ENCODE measurements at places on chromosomes 5 and 9.

DNA sequence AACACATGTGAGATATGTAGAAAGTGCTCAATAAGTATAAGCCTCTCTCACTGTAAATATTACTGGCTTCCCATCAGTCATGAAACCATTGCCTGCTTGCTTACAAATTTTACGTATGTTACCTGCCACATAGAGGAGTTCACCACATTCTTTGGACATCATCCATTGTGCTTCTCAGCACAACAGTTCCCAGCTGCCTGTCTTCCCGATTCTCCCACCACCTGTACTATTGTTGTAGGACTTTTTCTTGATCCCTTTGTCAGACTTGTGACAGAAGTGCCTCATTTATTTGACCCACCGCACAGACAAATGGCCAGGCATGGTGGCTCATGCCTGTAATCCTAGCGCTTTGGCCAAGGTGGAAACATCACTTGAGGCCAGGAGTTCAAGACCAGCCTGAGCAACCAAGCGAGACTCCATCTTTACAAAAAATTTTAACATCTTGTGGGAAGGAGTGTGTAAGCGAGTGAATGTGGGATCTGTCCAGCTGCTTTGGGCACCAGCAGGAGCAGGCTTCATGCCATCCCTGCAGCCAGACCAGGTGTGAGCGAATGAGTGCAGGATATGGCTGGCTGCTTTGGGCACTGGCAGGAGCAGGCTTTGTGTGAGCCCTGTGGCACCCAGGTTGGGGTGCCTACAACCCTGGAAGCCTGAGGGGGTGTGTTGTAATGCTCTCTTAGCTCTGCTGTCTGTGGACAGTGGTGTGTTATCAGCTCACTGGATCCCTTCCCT lies 139.9 kb upstream of the ELL2 start:
- no peak for DNase-seq

GRCh38 chr5:154087260-154087659 lies 48.5 kb downstream of the MFAP3 start:
- peak; percentile 59 for DNase-seq

GRCh38 chr9:105047742-105048041 lies 119.7 kb upstream of the ABCA1 start:
- DNase-seq: peak; percentile 49

DNA sequence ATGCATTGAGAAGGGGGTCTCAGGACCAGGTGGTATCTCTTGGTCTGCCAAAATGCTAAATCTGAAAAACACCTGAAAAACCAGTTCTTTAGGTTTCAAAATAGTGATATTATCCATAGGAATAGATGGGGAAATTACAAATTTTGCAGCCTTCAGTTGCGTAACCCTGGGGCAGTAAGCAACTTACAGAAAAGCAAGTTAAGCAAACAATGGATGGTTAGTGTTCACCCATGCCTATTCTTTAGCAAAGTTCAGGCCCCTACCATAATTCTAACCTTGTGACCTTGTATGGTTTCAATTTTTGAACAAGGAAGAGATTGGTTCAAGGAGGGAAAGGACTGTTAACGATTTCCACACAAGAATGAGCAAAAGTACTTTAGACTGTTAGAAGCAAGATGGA lies 24.5 kb downstream of the GLRX start:
- DNase-seq: no peak

DNA sequence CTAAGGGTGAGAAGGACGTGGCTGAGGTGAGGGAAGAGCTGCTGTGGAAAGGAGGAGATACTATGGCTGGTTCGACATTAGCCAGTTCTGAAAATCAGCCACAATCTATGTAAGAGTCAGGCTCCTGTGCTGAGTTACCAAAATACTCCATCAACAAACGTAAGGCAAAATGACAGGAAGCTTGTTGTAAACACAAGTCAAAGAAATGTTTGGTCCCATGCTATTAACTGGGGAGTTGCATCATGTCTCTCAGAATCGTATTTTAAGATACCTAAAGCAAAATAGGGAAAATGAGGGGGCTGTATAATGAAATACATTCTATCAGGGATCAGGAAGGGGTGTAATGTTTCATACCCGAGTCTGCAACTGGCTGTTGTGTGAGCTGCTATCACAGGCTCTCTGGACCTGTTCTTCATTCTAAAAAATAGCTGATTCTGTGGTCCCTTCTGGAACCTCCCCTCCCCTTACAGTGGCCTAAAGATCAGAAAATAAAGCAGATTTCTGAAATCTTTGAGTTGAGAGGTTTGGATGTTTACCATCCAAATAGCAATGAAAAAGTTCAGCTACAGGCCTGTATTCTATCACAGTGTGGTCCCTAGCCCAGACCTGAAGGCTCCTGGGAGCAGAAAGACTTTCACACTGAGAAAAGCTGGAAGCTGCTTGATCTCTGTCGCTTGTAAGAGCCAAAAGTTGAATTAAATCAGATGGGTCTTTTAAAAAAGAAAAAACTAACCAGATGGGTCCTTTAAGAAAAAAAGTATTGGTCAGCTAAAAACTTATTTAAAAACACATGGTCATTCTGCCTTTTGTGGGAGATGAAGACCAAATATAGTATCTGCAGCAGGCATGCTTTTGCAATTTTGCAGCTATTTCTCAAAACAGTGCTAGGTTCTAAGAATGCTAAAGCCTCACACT lies 97.8 kb upstream of the SMC5 start:
- DNase-seq: no peak

DNA sequence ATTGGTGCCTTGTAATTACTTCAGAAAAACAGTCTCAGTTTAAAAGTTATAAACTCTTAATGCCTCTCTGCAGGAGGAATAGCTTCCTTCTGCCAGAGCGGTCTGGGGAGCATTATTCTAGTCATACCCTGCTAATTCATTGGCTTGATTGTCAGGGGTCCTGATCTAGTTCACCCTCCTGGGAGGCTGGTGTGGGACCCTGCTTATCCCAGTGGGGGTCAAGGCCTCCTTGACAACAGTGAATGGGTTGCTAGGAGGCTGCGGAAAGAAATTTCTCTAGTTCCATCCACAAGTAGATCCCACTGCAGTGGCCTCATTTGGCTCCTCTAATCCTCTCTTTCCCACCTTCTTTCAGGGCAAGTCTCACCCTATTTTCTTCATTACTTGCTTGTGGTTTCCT lies 105.7 kb downstream of the TMC1 start:
- no peak for DNase-seq

GRCh38 chr5:132293066-132293991 lies 865 bp upstream of the SLC22A4 start:
- DNase-seq: peak; percentile 91

- DNase-seq: no peak
Observed at GRCh38 chr9:80062567-80062966, 490.8 kb downstream of the TLE4 start.

- peak; percentile 56 for DNase-seq
Observed at GRCh38 chr9:101601904-101602765, 7.4 kb upstream of the PPP3R2 start.

DNA sequence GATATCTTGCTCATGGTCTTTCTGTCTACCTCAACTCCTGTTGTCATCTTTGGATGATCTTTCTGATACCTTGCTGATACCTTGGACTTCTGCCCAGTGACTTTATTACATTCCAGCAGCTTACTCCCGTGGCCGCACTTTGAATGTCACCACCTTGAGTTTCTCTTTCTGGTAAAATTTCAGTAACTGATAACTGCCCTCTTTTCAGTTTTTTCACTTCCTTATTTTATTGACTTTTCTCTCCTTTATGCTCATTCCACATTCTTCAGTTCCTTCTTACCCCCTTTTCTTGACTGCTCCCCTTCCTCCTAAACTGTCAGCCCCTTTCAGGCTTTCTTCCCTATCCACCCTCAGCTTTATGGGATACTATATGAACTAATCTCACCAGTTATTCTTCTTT lies 7.0 kb upstream of the FBXO4 start:
- DNase-seq: no peak

- peak; percentile 43 for DNase-seq
Observed at GRCh38 chr5:16931334-16932110, 4.6 kb downstream of the MYO10 start.

DNA sequence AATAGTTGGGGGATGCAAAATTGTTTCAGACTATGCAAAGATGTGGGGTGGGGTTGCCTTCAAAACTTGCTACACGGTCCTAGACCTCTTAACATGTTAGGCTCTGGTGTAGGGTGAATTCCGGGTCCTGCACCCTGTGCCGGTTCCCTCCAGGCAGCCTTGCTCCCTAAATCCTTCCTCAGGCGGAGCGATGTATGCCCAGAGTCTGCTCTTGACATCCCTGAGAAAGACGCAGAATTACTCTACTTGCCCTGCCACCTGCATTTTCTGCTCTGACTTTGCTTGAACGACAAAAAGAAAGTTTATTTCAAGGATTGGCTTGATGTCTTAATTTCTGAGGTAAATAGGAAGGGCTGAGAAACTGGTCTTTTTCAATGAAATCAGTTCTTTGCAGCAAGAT lies 691 bp downstream of the THBS4 start:
- DNase-seq: no peak

DNA sequence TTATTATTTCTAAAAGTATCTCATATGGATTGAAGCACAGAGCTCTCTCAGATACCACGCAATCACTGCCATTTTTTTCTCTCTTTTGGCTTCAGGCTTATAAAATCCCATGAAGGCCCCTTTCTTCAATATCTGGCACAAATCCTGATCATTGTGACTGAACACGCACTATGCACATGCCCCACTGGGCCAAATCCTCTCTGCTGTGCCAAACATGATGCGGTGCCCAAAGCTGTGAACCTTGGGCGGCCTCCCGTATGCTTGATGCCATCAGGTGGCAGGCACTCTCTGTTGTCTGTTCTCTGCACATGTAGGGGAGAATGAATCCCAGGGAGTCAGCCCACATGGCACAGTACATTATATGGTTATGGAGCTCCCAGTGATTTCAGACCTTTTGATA lies 375.0 kb upstream of the RGMB start:
- DNase-seq: no peak

DNA sequence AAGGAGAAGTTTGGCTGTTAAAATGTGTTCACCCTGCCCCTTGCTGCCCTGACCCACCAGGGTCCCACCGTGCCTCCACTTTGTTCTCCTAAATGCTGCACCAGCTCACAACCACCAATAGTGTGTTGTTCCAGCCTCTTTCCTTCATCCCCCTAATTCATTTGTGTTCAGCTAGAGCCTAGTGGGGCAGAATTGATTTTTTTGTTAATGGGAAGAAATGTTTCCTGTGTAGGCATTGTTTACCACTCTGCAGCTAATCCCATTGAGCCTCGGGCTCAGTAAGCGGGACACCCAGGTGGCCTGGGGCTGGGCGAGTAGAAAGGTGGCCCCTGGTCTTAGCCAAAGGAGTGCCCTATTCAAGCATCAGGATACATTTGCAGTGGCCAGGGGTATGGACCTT lies 127.6 kb downstream of the MVB12B start:
- no peak for DNase-seq

DNA sequence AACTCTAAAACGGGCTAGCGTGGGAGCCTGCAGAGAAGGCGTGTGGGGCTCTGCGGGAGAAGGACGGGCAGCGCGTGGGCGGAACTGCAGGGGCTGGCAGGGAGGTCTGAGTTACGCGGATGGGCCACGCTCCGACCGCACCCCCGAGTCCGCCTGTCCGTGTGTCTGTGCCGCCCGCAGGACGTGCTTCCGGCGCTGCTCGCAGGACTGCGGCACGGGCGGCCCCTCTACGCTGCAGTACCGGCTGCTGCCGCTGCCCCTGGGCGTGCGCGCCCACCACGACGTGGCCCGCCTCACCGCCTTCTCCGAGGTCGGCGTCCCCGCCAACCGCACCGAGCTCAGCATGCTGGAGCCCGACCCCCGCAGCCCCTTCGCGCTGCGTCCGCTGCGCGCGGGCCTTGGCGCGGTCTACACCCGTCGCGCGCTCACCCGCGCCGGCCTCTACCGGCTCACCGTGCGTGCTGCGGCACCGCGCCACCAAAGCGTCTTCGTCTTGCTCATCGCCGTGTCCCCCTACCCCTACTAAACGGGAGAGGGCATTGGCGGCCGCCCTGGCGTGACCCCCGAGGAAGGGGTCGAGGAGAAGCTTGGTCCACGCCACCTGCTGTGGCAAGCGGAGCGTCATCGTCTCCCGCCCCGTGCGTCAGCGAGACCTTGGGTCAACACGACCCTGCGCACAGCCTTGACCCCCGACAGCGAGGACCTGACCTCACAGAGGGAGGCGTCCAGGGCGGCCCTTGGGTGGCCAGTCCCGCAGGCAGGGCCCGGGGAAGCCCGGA lies 11.4 kb upstream of the ASS1 start:
- peak; percentile 52 for DNase-seq

DNA sequence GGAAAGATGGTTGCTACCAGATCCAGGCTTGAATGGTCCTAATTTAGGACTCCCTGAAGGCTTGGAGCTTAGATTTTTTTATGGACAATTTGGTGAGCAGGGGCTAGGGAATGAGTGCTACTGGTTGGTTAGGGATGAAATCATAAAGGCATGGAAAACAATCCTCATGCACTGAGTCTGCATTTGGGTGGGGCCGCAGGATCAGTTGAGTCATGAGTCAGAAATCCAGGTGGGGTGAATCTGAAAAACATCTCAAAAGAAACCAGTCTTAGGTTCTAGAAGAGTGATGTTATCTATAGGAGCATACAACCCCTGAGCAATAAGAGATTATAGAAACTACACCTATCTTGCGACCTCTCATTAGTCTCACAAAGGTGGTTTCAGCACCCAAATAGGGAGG lies 300.0 kb downstream of the KIF4B start:
- no peak for DNase-seq

DNA sequence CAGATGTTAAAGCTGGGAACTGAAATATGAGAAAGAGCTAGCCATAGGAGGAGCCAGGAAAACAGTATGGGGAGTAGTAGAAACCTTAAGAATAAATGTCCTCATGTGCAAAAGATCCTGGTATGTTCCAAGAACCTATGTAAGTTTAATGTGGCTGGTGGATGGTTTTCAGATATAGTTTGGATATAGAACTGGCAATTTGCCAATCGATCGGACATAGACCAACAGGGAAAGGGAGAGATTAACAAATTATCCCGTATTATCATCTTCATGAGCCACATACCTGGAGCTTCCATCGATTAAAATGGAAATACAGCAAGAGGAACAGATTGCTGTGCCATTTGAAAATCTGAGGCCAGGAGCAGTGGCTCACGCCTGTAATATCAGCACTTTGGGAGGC lies 388.7 kb downstream of the PRELID2 start:
- DNase-seq: no peak

- DNase-seq: no peak
Observed at GRCh38 chr5:39171647-39172046, 47.7 kb downstream of the FYB1 start.

DNA sequence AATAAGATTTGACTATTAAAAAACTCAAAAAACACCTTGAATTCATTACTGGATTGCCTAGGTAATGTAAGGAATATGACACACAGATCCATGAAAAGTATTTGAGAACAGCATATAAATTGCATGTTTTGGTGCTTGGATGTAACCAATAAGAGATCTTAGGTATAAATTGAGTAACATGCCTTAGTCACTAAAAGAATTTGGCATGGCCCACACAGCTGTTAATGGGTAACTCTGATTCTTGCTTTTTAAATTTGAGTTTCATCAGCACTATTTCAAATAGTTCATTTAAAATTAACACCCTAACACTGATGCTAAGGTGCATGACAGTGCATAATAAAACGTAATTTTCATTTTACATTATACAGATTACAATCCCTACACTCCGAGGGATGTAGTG lies 779.3 kb upstream of the WWC1 start:
- no peak for DNase-seq

GRCh38 chr9:120438836-120439546 lies 141.0 kb downstream of the CDK5RAP2 start:
- peak; percentile 37 for DNase-seq
